ENCODE measurements at places on chromosomes 2 and 18.

DNA sequence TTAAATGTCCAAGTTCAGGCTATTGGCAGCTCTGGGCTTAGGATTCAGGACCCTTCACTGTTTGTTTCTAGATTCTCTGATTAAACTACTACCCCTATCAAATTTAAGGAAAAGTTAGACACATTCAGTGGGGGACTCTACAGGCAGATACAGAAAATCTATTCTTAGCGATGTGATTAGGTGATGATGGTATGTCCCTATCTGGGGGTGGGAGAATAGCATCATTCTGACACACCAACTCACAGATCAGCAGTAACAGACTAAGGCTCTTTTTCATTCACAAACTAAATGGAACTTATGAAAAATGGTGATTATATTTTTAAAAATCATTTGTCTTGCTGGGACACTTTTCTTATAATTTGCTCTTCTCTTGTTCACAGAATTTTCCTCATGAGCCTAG lies 232.9 kb upstream of the CDH2 start:
- no peak for DNase-seq

GRCh38 chr18:3649633-3650426 lies 199.9 kb downstream of the TGIF1 start:
- no peak for DNase-seq

DNA sequence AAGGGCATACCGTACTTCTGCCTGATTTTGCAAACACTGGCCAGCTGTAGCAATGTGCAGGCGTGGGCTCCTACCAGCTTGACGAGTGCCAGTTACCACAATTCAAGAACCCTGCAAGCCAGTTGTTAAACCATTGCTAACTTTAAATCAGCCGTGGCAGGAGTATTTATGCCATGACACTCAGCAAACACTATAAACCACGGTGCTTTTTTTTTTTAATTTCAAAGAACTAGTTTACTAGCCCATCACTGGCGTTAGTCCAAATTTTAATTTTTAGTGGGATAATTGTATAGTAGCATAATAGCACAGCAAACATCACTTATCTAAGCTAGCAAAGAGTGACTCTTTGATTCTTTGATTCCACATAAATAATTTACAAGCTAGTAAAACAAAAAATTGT lies 111.1 kb downstream of the COL4A4 start:
- no peak for DNase-seq

- no peak for DNase-seq
Measured at GRCh38 chr2:207490441-207490840, 39.3 kb upstream of the CREB1 start.

- no peak for DNase-seq
Measured at GRCh38 chr2:144011098-144011497, 508.8 kb downstream of the ZEB2 start.

- no peak for DNase-seq
Measured at GRCh38 chr2:65319072-65319673, 91.5 kb downstream of the ACTR2 start.

DNA sequence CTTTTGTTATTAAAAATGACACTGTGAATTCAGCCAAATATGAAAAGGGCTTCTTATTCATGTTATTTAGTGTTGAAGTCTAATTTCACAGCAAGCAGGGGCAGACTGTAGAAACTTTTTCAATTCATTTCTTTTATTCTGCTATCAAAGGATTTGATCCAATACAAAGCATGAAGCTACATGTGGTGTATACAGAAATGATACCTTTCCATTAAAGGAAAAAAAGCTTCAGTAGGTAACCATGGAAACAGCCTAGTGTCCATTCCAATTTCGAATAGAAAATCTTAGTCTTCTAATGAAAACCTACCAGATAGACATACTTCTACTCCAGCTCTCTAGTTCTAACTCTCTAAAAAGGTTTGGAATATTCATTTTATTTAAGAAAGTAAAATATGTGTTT lies 276.2 kb upstream of the KCNJ3 start:
- DNase-seq = no peak

DNA sequence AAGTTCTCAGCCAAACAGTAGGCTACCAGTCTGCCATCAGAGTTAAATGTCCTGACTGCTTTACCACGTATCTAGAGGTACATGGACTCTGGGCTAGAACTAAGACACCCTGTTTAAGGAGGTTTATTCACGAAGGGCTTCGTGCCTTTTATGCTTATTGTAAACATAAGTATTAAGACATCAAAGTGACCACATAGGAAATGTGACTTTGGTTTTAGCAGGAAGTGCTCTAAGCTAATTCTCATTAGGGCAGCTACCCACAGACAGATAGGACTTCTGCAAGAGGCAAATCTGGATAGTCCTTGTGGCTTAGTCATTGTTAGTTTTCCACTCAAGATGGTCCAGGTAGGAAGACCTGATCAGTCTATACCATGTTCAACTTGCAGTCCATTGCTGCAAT lies 233.3 kb upstream of the MGAT5 start:
- DNase-seq = no peak

DNA sequence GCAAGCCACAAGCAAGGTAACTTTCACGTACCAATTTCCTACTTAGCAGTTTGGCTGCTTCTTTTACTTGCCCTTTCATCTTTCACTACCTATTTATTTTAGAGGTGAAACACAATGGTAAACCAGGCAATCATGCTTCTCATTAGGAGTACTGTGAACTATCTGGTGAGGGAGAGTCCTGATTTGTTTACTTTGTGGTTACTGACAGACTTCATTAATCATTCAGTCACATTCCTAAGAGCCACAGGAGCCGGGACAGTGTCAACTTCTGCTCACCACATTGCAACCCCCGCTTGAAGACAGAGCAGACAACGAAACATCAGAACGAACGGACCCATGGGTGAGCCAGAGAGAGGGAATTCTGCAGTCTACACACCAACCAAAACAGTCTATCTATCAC lies 28.8 kb downstream of the TUBB6 start:
- no peak for DNase-seq

GRCh38 chr18:71221405-71221804 lies 932.6 kb downstream of the SOCS6 start:
- DNase-seq = no peak

DNA sequence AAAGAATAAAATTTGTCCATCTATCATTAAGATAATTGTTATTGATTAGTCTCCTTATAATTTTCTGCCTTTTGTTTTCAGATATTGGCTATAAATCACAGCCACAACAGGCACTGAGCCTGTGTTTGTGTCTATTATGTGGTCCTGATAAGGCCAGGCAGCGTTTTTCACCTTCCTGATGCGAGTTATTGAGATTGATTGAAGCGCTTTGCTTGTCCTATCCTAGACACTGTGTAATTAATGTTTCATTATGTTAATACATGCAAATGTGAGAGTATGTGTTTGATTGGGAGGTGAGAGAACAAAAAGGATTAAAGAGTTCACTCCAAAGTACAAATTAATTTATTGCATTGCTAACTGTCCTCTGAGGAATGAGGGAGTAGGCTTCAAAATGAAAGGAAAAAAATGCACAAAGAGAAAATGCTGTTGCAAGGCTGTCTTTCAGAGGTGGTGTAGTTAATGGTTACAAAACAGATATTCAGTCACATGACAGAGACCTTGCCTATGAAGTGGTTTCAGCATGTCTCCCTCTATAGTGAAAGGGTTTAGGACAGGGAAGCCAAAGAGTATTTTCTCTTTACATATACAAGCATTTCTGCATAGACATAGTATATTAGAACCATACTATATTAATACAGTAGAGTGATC lies 391.1 kb downstream of the DCC start:
- DNase-seq = no peak

- DNase-seq = no peak
Measured at GRCh38 chr2:175463589-175464310, 282.2 kb upstream of the ATP5MC3 start.

All from COLO829 (cell line).